ENCODE measurements at places on chromosomes 3 and 15.

GRCh38 chr3:62241279-62241678, 132.1 kb downstream of the FEZF2 start:
- DNase-seq: no peak

- no peak for DNase-seq
Measured at GRCh38 chr15:63114465-63114864, 7.2 kb upstream of the LACTB start.

- DNase-seq: no peak
Measured at GRCh38 chr3:129616713-129617112, 10.2 kb upstream of the PLXND1 start.

DNA sequence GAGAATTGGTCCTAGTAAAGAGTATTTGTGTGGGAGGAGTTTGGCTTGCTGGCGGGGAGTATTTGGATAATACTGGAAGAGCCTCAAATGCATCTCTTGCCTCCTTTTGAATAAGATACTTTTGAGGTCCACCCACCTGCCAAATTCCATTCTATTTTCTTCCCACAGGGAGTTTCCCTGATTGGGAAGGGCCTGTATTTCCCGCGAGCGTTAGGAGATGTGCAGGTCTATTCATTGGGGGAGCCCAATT, 406 bp upstream of the RASA2 start:
- no peak for DNase-seq

GRCh38 chr3:174232658-174233429, 626.3 kb upstream of the NAALADL2 start:
- DNase-seq: no peak

- no peak for DNase-seq
Measured at GRCh38 chr3:66501483-66502244, 842 bp upstream of the LRIG1 start.

DNA sequence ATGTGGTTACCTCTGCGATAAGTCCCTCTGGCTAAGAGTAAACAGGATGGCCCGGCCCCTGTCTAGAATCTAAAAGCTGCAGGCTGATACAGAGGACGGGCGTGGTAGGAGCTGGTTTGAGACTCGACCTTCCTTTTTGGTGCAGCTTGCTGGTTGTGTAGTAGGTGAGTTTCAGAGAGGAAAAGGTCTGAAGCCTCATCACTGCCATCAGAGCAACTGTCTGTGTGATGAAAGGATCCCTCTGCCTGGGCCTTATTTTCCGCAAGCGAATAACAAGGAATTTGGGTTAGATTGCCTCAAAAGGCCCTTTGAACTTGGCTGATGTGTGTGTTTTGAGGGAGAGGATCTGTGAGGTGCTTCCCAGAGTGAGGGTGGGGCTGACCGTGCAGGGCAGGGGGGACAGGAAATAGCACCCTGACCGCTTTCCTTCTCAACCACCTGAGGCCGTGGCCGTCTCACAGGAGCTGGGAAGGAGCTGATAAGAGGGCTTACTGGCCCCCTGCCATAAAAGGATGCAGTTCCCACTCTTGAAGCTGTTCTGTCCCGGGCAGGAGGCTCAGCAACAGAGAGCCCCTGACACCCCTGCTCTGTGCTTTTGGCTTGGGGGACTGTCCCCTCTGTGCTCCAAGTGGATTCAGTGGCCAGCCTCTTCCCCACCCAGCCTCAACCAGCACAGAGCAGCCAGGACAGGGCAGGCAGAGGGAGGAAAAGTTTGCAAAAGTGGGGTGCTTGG, 45.6 kb upstream of the TFRC start:
- no peak for DNase-seq

DNA sequence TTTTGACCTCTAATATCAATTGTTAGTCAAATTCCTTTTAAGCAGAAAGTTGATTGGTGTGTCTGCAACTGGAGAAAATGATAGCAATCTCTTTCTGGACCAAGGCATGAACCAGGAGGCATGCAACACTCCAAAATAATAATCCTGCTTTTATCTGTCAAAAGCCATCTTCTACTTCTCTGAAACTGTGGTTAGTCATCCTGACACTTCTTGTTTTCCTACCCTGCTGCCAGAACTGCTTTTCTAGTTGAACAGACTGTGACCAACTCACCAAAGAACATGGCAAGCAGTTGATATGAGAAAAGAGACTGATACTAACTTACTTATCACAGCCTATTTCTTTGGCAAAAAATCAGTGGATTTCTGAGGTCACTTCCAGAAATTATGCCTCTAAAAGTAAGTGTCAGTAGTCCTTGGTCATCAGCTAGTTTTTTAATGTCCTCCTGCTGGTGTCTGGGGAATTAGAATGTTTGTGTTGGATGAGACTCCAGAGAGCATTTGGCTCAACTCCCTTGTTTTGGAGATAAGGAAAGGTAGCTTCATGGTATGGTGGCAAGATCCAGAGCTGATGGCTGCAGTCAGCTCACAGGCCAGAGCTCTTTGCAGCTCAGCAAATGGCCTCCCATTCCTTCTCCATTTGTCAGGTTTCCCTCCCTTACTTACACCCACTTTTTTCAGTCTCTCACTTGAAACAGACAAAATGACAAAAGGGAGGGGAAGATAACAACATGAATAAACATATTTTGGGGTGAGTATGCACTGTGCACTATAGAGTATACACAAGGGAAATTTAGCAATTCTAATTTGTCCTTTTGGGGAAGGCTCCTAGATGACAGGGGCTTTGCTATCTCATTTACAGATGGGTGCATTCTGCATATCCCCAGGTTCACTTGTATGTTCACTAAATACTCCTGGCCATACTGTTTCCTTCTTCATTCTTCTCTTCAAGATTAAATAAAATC, 7.0 kb downstream of the CRYGS start:
- no peak for DNase-seq

- DNase-seq: no peak
Measured at GRCh38 chr15:46941241-46941640, 776.1 kb upstream of the SEMA6D start.

- no peak for DNase-seq
Measured at GRCh38 chr15:64521726-64522164, 61.4 kb downstream of the ZNF609 start.

DNA sequence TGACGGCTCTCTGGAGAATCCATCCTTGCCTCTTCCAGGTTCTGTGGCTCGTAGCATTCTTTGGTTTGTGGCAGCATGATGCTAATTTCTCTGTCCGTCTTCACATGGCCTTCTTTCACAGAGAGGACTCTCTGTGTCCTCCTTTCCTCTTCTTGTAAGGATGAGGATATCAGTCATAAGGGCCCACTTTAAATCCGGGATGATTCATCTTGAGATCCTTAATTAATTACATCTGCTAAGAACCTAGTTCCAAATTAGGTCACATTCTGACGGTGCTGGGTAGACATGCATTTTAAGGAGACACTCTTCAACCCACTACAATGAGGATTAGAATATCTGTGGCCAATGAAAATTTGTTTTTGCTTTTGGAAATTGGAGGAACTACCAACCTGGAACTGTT, 15.7 kb upstream of the GXYLT2 start:
- no peak for DNase-seq

- DNase-seq: no peak
Measured at GRCh38 chr15:39552556-39552955, 28.3 kb upstream of the THBS1 start.

DNA sequence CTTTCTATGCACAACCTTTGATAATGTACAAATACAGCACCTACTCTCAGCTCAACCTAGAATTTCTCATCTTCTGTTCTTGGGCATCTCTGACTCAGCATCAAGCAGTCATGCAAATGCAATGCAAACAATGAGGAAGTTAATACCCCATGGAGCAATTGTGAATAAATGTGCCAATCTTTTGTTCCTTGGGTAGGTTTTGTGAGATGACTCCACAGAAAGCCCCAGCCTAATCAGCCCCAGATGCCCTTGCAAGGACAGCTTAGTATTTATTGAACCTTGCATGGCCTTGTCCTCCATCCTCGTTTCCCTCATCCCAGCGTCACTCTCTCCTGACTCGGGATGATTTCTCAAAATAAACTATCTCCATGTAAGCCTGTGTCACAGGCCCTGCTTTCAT, 494.7 kb upstream of the NECTIN3 start:
- no peak for DNase-seq

- no peak for DNase-seq
Measured at GRCh38 chr3:56154297-56154696, 314.0 kb downstream of the ERC2 start.

GRCh38 chr3:123298903-123299302, 97.2 kb downstream of the SEC22A start:
- no peak for DNase-seq

DNA sequence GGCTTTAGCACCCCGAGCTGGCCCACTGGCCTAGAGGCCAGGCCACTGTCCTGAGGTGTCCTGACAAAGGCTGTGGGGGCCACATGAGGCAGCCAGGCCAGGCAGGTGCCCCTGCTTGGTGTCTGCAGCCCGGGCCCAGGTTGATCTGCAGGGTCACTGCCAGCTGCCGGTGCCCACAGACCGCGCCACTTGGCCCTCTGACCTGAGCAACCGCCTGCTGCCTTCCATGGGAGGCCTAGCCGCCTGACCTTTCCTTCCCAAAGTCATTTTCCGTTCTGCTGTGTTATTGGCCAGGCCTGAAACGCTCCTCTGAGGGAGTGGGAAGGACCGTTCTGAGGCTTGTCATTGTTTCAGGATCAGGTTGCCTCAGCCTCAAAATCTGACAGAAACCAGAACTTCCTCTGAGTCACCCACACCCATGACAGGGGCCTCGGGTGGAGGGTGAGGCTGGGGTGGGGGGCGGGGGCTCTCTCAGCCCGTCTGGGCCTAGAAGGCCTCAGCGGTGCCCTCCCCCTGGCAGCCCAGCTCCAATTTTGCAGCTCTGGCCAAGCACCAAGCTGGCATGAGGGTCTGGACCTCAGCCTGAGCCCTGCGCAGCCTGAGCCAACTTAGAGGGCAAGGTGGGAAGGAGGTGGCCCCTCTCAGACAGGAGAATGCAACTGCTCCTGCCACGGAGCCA, 140.7 kb upstream of the MEF2A start:
- DNase-seq: peak; percentile 58

- DNase-seq: no peak
Measured at GRCh38 chr3:60417576-60417975, 833.7 kb downstream of the FHIT start.

- no peak for DNase-seq
Measured at GRCh38 chr15:95149036-95149435, 917.7 kb downstream of the MCTP2 start.

- DNase-seq: no peak
Measured at GRCh38 chr3:49399461-49399860, 12.3 kb downstream of the RHOA start.

- no peak for DNase-seq
Measured at GRCh38 chr3:193827040-193827669, 234.1 kb downstream of the OPA1 start.

GRCh38 chr3:147574621-147575020, 165.5 kb downstream of the ZIC1 start:
- DNase-seq: no peak

- DNase-seq: no peak
Measured at GRCh38 chr3:111885578-111885977, 26.5 kb downstream of the PHLDB2 start.
